Naive thymus-derived CD8-positive, alpha-beta T cell (primary cell): ENCODE measurements at places on chromosomes 12 and 14.

DNA sequence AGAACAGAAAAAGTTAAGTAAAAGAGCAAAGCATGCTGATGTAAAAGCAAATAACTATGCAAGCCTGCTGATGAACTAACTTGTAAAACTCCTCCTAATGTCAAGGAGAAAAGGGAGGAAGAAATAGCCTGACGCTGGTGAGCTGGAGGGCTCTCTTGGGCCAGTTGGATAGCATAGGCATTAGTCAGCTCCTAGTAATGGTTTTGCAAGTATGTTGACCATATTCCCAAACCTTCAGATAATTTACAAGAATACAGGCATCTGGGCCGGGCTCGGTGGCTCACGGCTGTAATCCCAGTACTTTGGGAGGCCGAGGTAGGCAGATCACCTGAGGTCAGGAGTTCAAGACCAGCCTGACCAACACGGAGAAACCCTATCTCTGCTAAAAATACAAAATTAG, 871.4 kb downstream of the C12orf50 start:
- no peak for DNase-seq

- DNase-seq, result no peak
Measured at GRCh38 chr14:37889087-37889486, 293.7 kb downstream of the TTC6 start.

GRCh38 chr12:1287446-1287975, 296.5 kb downstream of the ERC1 start:
- DNase-seq, result no peak

DNA sequence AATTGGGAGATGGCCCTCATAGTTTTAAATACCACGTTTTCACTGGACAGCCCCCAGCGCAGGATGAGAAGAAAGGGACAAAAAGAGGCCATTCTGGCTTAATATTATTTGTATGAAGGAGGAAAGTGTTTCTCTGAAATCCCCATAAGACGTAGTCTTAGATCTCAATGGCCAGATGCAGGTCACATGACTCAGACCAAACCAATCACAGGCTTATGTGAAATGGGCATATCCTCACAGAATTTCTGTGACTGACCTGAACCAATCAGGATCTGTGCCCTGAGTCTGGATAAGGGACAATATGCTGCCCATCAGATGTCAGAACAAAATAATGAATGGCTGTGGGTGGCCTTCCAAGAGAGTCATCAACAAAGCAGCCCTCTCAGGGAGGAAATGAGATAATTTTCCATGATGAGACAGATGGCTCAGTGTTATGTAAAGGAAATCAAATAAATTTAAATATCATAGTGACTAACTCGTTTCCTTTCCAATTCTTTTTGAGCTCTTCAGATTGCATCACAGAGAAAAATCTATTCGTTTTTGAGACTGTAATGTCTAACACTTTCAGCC, 1009.5 kb upstream of the TMEM132C start:
- DNase-seq, result no peak

- no peak for DNase-seq
Measured at GRCh38 chr12:97169889-97170567, 263.0 kb downstream of the NEDD1 start.

- no peak for DNase-seq
Measured at GRCh38 chr14:66011855-66012254, 474.3 kb upstream of the CCDC196 start.

- DNase-seq, result no peak
Measured at GRCh38 chr12:19010087-19010486, 119.4 kb upstream of the PLEKHA5 start.

- no peak for DNase-seq
Measured at GRCh38 chr14:90061685-90062126, at the start of gene KCNK13. KCNK13 (plus strand) TSS chr14:90061994; CDS start chr14:90062206, 212 bp downstream.

- no peak for DNase-seq
Measured at GRCh38 chr14:99596772-99597171, 7.2 kb downstream of the CCDC85C start.

DNA sequence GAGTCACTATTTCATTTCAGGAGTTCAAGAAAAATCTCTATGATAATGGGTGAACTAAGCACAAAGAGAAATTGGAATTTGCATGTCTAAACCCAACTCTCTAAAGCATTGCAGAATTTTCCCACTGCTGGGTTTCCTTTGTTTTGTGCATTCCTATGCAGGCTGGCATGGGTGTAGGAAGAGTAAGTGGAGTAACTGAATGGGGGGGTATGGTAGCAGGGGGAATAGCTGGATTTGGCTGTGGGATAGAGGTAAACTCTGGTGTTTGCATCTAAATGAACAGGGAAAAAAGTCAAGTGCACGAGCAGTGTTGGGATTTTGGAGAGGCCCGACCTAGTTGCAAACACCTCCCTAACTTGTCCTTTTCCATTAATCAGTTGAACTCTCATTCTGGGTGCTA, 159.1 kb downstream of the ANO4 start:
- DNase-seq, result no peak

DNA sequence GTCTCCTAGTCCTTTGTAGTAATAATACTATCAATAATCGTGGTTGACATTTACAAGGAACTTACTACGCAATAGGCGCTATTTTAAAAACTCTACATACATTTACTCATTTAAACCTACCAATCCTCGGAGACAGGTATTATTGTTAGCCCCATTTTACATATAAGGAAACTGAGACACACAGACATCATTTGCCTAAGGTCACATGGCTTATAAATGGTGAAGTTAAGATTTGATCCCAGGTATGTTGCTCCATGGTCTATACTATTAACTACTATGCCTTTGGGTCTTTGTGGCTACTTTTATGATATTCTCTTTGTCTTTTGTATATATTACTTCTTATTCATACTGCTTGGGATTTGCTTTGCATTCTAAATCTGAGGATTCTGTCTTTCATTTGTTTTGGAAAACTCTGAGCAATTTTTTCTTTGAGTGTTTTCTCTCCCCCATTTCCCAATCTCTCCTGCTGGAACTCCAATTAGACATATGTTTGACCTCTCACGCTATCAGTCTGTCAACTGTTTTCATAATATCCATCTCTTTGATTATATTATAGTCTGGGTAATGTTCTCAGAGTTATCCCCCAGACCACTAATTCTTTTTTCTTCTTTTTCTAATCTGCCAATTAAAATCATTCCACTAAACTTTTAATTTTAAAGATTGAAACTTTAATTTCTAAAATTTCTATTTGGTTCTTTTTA, 10.9 kb downstream of the NT5DC3 start:
- DNase-seq, result no peak

DNA sequence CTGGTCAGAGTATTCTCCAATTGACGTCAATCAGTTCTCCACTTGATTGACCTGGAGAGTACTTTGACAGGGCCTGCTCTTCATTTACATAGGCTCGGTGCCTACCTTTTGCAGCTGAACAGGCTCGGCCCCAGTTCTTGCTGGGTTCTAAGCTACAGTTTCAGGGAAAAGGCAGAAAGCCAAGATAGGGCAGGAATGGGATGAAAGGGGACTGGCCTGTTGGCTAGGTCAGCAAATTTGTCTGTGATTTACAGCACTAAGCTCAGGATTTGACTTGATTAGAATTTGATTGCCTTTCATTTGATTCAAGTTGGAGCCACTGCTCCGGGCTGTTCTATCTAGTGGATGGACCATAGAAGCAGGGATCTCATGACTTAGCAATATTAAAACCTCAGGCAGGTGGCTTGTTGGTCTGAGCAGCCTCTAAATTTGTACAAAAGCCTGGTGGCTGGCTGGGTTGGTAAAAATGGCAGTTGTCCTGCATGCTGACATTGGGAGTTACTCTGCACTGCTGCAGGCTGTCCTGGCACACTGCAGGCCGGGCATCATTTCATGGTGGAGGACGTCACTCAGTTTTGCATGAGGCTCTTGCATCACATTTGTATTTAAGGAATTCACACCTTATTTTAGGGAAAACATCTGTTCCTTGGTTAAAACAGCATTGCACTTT, 71.8 kb downstream of the BICD1 start:
- DNase-seq, result no peak

DNA sequence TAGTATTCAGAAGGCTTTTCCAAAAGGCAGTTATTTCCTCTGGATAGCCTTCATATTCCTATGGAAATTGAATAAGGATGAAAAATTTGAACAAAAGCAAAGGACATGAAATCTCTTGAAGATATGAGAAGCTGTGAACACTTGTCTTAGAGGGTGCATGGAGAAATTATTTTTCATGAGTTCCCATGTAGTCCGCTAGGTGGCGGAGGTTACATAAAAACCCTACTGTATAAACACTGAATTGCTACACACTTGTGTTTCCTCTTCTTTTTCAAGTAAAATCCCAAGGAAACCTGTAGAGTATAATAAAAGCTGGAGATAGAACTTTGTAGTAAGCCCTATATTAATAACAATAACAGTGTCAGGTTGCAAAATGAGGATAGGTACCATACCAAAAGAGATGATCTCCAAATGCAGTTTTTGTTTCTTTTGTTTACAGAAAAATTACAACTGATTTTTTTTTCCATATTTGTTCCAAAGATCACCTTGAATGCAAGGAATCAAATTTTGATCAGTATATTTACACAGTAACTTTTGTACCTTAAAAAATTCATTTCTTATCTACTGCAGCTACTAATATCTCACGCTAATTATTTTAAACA, 37.8 kb upstream of the OR4E1 start:
- peak; percentile 24 for DNase-seq

- no peak for DNase-seq
Measured at GRCh38 chr14:72739446-72740405, 154.2 kb downstream of the DPF3 start.

GRCh38 chr12:15494329-15495046, 172.2 kb downstream of the PTPRO start:
- DNase-seq, result no peak

GRCh38 chr12:3076730-3077571, at the start of gene TSPAN9:
TSPAN9 (plus strand) TSS chr12:3077379; CDS start chr12:3201194, 123,815 bp downstream.
- DNase-seq, result peak; percentile 56

DNA sequence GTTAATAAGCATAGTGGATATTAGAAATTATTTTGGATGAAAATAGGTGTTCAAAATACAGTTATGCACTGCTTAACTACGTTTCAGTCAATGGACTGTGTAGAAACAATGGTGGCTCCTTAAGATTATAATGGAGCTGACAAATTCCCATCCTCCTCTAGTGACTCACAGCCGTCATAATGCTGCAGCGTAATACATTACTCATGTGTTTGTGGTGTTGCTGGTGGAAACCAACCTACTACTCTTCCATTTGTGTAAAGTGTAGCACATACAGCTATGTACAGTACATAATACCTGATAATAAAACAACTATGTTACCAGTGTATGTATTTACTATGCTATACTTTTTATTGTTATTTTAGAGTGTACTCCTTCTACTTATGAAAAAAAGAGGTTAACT, 111.2 kb upstream of the TMCC3 start:
- DNase-seq, result no peak

GRCh38 chr14:94114589-94115057, 4.1 kb downstream of the IFI27 start:
- DNase-seq, result no peak

GRCh38 chr12:66742508-66743367, 63.9 kb upstream of the GRIP1 start:
- DNase-seq, result no peak

GRCh38 chr14:54778618-54779345, 123.8 kb downstream of the GCH1 start:
- no peak for DNase-seq

GRCh38 chr14:39181026-39181692, 6.1 kb downstream of the PNN start:
- DNase-seq, result no peak

DNA sequence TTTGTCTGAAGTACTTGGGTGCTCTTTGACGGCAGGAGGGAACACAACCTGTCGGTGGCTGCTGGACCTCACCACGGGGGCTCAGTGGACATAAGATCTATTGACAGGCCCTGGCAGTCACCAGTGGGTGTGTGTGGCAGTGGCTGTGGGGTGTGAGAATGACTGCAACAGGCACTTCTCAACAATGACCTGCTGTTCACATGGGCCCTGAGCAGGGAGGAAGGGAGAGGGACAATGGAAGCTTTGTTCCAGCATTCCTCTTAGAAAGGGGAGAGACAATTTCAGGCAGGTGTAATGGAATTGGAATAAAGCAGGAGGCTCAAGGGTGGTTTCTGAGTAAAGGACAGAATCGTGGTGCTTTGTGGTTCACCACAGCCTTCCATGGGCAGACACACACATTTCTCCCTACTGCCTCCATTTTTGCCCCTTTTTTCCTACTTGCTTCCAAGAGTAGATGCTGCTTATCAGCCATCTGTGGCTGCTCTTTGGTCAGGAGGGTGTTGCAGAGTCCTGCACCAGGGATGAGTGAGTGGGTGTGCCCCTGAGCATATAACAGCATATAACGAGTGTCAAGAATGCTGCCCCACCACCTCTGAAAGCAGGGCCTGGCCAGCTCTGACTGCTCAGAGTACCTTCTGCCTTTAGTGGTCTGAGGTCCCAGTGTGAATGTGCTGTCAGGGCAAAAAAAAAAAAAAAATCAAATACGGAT, 267.7 kb downstream of the RASSF9 start:
- no peak for DNase-seq

DNA sequence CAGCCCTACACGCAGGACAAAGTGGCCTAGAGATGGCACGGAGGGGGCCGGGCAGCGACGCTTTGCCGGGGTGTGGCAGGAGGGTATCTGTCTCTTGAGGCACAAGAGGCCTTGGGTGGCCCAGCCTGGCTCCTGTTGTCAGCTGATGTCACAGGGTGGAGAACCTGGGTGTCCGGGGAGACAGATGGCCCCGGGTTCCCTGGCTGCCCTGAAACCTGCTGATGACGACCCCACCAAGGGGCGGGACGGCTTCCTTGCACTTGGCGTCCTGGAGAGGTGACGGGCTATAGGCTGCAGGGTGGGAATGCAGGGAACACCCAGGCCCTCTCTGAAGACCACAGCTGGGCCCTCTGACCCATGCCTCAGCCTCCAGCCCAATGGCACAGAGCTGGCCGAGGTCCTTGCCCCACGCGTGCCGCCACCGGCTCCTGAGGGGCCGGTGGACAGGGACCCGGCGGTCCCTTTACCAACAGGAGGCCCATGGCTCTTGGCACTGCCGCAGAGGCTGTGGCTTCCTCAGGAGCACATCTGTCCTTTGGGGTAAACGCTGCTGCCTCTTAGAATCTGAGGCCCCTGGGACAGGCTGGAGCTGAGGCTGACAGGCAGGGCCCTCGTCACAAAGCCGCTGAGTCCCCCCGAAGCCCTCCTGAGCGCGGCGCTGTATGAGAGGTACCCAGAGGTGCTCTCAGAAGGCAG, 16.4 kb downstream of the TRMT61A start:
- no peak for DNase-seq

GRCh38 chr12:84929501-84929900, 16.9 kb upstream of the SLC6A15 start:
- no peak for DNase-seq

- DNase-seq, result no peak
Measured at GRCh38 chr14:85027681-85028370, 502.1 kb upstream of the FLRT2 start.

DNA sequence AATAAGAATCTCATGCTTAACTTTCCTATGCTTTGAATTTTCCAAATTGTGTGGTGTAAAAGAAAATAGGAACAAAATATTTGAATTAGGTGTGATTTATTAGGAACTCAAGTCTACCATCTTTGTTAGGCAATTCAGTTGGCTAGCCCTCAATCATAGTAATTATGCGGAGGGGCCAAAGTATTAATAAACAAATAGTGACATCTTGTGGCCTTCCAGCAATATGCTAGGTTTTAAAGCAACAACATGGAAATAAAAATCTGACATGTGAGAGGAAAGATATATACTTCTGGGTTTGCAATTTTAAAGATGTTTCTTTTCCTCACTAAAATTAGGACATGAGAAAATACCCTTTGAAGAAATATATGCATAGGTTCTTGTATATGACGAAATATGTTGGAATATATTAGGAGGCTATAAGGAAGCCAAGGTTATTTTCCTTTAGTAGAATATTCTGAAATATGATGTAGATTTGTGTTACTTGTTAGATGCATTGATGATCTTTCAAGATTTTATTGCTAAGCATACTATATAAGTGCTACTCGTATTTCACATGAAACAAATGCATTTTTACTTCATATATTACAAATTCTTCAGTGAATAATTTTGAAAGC, 200.4 kb downstream of the PTPRO start:
- no peak for DNase-seq
